Heart left ventricle (tissue), 16 donors: ENCODE measurements at places on chromosomes 12 and 14. TPM values are rescaled to one million over a fixed set of nuclear protein-coding genes. Genes with fewer than 3 reads are reported as not detected.

DNA sequence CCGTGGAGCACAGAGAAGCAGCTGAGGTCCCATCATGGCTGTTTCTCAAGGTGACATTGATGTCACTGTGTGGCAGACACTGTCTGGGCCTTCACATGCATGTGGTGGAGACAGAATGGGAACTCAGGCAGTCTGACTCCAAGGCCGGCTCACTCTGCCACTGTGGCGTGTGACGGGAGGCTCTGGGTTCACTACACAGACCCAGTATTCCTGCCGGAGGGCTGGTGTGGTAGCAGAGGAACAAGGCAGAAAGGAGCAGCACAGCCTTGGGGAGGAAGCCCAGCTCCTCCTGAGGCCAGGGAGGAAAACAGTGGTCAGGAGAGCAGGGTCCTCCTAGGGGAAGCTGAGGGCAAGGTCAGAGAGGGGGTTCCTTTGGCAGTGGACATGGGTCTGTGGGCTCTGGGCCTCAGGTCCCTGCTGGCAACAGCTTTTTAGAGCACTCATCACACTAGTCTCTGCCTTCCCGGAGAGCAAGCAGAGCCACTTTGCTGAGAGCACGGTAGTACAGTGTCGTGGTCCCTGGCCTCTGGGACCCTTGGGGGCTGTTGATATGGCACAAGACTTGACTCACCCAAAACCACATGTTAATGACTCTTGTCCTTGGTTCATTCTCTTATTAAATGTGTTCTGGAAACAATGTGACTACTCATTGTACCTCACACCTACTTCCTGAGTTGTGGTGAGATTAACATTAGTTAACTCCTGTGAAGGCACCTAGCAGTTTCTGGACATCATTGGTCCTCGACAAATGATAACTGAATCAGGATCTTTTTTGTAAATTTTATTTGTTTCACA lies 21.3 kb downstream of the DCAF4 start:
- no peak for DNase-seq
- no peaks in the 10 kb centered on the region for H3K4me1 ChIP-seq
- H3K4me3 ChIP-seq: no peak overlapping the region
- no peak overlapping the region for H3K27ac ChIP-seq
- no peaks in the 10 kb centered on the region for H3K27me3 ChIP-seq

GRCh38 chr14:21382095-21382494 lies 1.7 kb downstream of the SUPT16H start:
- no peaks in the 10 kb centered on the region for H3K27me3 ChIP-seq
- no peak overlapping the region for H3K27ac ChIP-seq
- DNase-seq: no peak
- peaks cover 30% of the 10 kb centered on the region for H3K36me3 ChIP-seq

DNA sequence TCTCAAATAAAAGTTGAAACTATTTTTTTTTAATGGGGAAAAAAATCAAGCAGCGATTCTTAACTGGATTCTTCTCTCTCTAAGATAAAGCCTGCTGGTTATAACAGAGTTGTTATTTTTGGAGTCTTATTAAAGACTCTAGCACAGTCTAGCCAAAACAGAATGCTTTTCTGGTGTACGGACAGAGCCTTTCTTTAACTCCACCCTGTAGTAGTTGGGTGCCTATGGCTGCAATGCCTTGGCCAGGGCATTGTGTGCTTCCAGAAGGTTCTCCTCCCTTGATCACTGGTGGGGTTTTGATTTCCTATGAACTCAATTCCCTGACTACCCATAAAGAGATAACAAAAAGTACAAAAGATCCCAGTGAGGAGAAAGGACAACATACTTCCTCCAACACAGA lies 35.7 kb upstream of the TC2N start:
- DNase-seq: no peak
- H3K4me3 ChIP-seq: no peak overlapping the region
- H3K36me3 ChIP-seq: no peaks in the 10 kb centered on the region
- peak overlapping the region; percentile 74 for H3K27ac ChIP-seq
- H3K4me1 ChIP-seq: peaks cover 48% of the 10 kb centered on the region

DNA sequence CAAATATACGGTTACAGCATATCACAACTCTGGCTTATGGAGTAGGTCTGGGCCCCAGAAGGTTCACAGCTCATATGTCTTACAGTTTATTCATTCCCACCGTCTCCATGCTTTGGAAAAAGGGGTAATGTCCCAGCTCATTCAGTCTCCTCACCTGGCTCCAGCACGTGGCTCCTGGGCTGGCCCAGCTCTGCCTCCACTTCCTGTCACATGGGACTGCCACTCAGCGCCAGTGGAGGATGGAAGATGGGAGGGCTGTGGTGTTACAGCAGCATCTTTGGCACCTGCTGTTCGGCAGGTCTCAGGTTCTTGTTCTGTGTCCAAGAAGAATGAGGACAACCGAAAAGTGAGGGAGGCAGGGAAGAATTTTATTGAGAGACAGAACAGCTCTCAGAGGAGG lies 216.3 kb upstream of the ATXN7L3B start:
- no peaks in the 10 kb centered on the region for H3K36me3 ChIP-seq
- H3K27me3 ChIP-seq: no peaks in the 10 kb centered on the region
- DNase-seq: no peak
- H3K27ac ChIP-seq: no peak overlapping the region
- H3K4me1 ChIP-seq: no peaks in the 10 kb centered on the region

GPR84 gene
- total RNA-seq: not detected

NTS gene
- total RNA-seq: not detected

DNA sequence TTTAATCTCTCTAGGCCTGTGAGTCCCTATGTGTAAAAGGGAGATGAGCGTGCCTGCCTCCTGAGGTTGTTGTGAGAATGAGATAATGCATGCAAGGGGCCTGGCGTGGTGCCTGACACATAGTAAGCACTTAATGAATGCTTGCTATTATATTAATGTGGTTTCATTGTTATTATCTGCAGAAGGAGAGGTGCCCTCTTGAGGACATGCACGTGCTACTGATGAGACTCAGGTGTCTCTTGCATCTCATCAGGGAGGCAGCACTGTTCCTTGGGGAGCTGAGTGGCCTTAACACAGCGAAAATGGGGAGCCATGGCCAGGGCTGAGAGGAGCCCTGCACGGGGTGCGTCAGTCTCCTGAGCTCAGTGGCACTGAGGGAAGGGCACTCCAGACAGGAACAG lies 29.9 kb upstream of the BCDIN3D start:
- H3K4me1 ChIP-seq: peaks cover 21% of the 10 kb centered on the region
- DNase-seq: no peak
- H3K36me3 ChIP-seq: no peaks in the 10 kb centered on the region
- H3K4me3 ChIP-seq: no peak overlapping the region
- H3K27me3 ChIP-seq: no peaks in the 10 kb centered on the region

- DNase-seq: peak; percentile 66
- H3K36me3 ChIP-seq: no peaks in the 10 kb centered on the region
- H3K27me3 ChIP-seq: no peaks in the 10 kb centered on the region
- H3K4me3 ChIP-seq: no peak overlapping the region
- H3K4me1 ChIP-seq: peaks cover 87% of the 10 kb centered on the region
These were observed 41.4 kb downstream of the ACTN1 start for GRCh38 chr14:68937471-68938270.

- no peaks in the 10 kb centered on the region for H3K27me3 ChIP-seq
- H3K27ac ChIP-seq: peak overlapping the region; percentile 97
- DNase-seq: peak; percentile 75
- peaks cover 84% of the 10 kb centered on the region for H3K4me1 ChIP-seq
- peak overlapping the region; percentile 98 for H3K4me3 ChIP-seq
These were observed 3.7 kb downstream of the SH2B3 start for GRCh38 chr12:111409403-111409779.

- peak; percentile 44 for DNase-seq
- H3K4me3 ChIP-seq: peak overlapping the region; percentile 70
- H3K36me3 ChIP-seq: no peaks in the 10 kb centered on the region
- H3K27ac ChIP-seq: peak overlapping the region; percentile 84
- H3K4me1 ChIP-seq: peaks cover 30% of the 10 kb centered on the region
These were observed 550 bp downstream of the TEAD4 start for GRCh38 chr12:2959505-2960389.

DNA sequence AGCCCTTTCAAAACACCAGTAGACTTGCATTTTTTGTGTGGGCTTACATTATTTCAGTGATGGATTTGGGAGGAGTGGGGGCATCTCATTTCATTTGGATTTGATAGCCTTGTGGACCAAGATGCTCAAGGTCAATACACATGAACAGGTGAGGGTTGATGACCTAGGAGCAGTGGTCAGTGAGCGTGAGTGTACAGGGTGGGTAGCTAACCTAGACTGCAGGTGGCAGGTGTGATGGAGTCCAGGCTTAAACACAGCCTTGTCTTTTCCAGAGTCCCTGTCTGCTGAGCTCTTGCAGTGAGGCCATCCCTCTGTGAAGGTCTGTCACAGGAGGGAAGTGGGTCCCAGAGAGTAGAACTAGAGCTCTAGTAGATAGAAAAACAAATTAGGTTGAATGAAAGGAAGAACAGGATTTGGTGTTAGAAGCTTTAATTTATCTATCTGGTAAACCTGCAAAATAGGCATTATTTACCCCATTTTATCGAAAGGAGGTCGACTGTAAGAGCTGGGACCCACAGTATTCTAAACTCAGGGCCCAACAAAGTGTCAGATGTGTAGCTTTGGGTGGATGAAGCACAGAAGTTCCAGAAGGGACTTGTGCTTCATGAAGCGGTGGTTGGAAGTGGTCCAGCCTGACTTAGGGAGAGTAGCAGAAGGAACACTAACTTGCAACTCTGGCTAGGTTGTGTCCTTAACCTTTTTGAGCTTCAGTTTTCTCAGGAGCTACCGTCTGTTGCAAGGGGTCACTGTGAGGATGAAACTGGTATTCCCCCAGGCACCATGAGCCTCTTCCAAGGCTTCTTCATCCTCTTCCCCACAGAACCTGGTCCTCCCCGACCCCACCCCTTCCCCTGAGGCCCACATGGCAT lies 18.2 kb downstream of the RPS6KL1 start:
- H3K27me3 ChIP-seq: no peaks in the 10 kb centered on the region
- H3K27ac ChIP-seq: no peak overlapping the region
- DNase-seq: no peak

KCNH3 gene
- 0.29 TPM for total RNA-seq

GRCh38 chr14:39492267-39492666 lies 60.0 kb upstream of the FBXO33 start:
- no peak overlapping the region for H3K27ac ChIP-seq
- H3K27me3 ChIP-seq: no peaks in the 10 kb centered on the region
- no peaks in the 10 kb centered on the region for H3K36me3 ChIP-seq
- H3K4me3 ChIP-seq: no peak overlapping the region
